Activated T-cell treated with anti-CD3 and anti-CD28 coated beads, Interleukin-2, amount 50 U/mL, for 72 hours (primary cell): ENCODE measurements at places on chromosomes 6 and 20.

DNA sequence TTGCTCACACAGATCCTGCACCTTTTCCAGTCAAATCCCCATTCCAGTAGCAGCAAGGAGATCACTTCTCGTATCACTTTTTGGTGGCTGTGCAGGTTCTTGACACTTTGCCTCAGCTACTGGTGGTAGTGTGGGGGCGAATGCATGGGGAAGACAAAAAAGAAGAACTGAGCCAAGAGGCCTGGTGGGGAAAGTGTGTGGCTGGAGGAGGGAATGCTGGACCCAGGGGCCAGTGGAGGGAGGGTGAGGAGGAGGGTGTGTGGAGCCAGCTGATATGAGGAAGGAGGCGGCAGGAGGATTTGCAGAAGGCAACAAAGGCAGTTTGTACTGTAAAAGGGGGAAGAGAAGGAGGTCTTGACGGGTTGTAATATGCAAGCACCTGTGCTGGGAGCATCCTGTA lies 15.7 kb upstream of the HLA-C start:
- DNase-seq, result no peak

DNA sequence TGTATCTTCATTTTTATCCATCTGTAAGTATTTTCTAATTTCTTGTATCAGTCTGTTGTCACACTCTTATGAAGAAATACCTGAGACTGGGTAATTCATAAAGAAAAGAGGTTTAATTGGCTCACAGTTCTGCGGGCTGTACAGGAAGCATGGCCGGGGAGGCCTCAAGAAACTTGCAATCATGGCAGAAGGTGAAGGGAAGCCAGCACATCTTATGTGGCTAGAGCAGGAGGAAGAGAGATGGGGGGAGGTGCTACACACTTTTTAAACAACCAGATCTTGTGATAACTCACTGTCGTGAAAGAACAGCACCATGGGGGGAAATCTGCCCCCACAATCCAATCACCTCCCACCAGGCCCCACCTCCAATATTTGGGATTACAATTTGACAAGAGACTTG lies 10.9 kb upstream of the BCKDHB start:
- no peak for DNase-seq

- DNase-seq, result no peak
Measured at GRCh38 chr6:37206622-37207021, 36.7 kb downstream of the PIM1 start.

- no peak for DNase-seq
Measured at GRCh38 chr20:20752712-20753111, 40.3 kb upstream of the RALGAPA2 start.

DNA sequence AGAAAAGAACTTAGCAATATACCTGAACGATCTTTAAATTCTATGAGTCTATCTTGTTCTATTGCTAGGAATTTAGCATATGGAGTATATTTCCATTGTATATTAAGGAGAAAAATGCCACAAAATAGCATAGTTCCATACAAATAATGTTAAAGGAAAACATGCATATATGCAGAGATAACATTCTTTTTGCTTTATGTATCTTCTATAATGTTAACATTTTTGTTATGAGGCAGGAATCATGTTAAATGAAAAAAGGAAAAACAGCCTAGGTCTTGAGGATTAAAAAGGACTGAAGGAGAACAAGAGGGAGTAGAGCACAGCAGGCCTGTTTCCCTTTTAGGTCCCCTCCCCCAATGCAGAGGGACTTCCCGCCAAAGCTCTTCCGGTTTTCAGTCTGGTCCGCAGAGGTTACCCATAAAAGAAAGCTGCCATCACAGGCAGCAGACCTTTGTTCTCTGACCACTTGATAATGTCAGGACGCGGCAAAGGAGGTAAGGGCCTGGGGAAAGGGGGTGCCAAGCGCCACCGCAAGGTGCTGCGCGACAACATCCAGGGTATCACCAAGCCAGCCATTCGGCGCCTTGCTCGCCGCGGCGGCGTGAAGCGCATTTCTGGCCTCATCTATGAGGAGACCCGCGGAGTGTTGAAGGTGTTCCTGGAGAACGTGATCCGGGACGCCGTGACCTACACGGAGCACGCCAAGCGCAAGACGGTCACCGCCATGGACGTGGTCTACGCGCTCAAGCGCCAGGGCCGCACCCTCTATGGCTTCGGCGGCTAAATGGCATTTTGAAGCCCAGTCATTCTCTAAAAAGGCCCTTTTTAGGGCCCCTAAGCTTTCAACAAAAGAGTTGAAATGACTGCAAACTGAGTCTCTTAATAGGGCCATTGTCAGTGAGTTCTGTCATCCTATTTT lies 108.4 kb upstream of the PRSS16 start:
- DNase-seq, result peak; percentile 78

DNA sequence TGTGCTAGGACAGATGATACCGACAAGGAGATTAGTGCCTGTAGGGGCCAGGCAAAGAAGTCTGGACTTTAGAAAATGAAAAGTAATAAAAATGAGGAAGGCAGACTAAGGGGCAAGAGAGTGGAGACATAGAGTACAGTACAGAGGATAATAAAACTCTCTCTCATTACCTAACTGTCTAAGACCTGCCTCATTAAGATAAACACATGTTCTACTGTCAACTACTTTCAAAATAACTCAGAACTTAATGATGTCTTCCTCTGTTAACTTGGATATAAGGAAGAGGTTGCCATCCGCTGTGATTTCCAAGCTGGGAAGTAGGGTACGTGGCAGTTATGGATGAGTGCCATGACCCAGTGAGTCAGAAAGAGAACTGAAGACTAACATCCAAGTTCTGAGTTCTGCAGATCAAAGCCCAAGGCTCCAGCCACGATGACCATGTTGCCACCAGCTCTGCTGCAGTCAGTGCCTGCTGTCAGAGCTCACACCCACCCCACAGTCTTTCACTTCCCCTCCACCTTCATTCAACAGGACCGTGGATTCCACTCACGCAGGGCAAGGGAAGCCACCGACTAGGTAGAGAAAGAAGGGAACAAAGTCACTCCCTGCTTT lies 81.8 kb downstream of the KIF16B start:
- DNase-seq, result no peak

GRCh38 chr6:170529839-170530469 lies 23.2 kb downstream of the PSMB1 start:
- DNase-seq, result peak; percentile 70

DNA sequence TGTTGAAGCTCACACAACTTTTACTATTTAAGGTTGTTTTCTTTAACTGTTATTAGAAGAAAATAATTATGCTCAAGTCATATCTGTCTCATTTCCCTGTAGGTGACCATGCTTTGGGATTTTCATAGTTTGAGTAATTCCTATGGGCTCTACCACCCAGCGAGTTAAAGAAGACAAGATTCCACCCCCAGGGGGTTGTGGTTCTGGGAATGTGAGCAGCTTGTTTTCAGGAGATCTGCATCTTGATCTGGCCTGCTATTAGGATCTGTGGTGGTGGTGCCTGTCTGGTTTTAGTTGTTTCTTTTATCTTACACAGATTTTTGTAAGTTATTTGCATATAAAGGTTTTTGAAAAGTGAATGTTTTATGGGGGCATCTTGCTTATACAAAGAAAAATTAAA lies 20.2 kb upstream of the REV3L start:
- DNase-seq, result no peak

DNA sequence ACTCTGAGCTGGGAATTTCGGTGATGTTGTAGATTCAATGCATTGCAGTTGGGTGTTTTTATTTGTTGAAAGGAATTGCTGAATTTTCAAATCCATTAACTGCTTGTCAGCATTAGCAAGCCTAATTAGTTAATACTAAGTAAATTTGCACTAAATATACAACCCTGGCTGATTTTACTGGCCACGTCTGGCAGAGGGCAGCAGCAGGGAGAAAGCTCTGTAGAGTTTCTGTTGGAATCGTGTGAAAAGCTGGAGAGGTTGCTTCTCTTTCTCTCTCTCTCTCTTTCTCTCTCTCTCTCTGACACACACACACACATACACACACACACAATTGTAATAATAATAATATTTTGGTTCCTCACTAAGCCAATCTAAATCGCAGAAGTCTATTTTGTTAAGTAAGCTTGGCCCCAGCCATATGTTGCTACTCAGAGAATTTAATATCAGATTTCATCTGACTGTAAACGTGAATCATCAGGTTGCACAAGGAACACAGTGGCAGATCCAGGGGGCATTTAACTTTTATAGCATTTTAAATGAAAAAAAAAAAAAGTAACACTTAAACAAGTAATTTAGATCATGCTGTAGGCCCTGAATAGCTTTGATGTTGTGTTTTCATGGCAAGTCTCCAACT lies 289.5 kb downstream of the ESR1 start:
- no peak for DNase-seq

DNA sequence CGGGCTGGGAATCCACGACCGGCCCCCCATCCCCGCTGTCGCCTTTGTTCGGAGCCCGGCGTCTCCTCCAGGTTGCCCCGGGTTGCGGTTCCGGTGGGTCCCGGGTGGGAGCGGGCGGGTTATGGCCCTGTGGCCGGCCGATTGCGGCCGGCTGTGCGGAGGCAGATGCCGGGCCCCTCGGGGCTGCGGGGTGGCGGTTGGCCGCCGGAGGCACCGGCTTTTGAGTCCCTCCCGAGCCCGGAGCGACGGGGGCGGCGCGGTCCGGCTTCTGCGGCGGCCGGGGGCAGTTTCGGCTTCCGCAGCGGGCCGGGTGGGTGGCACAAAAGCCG lies 431 bp downstream of the LOC128125822 start:
- DNase-seq, result no peak

- DNase-seq, result no peak
Measured at GRCh38 chr20:21508230-21509078, 5.4 kb downstream of the NKX2-2 start.

GRCh38 chr20:50196248-50196647 lies 5.6 kb downstream of the CEBPB start:
- no peak for DNase-seq

DNA sequence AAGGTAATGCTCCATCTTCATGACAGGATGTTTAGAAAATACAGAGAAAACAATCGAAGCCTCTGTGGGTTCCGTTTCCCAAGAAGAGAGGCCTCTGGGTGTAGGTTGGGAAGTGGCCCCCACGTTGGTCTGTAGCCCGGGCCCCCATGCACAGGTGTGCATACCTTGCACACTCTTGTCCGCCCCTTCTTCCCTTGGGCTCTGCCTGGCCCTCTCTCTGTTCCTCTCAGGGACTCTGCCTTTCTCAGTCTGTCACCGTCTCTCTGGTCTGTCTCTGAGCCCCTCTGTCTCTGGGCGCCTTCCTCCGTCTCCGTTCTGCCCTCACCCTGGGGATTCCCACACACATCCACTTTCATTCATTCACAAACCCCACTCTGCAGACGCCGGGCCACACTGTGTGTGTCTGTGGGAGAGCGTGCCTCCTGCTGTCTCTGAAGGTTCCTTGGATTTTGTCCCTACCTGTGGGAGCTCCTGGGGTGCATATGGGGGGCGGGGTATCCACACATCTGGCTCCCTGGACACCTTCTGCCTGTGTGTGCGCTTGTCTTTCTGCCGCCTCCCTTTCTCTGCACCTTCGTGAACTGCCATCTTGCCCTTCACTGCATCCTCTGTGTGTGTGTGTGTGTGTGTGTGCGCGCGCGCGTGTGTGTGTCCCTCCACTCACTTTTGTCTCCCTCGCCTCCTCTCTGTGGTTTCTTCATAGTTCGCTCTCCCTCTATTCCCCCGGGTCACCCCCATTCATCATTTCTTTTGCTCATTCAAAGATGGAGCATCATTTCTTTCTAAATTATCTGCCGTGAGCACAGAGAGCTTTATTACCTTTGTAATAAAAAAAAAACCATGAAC lies 75.3 kb downstream of the SRC start:
- no peak for DNase-seq

DNA sequence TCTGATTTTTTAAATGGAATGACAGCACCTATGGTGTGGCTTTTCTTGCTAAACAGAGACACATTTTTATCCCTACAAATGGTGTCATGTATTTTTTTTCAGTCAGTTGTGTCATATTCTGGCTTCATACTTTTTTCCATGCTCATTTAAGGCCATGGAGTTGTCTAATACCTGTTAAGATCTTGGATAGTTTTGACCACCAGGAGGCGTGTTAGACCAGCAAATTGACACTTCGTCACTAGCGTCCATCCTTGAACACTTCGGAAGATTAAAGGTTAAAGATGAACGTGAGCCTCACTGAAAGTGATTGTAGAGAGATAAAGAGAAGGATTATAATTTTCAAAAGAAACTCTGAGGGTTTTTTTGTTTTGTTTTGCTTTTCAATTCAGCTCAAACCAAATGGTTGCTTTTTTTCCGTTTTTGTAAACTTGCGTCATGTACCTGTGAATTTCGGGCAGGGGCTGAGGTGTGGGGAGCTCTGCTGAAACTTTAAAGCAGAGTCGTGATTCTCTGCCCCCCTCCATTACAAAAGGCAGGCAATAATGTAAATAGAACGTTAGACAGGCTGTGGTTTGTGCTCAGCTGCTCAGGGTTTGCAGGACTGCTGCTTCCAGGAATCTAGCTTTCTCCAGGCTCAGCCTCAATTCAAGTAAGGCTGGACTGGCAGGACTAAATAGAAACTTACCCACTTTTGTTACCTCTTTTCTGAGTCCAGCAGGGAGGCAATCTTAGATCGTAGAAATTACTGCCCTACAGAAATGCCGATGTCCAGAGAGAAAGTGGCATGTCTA lies 245.1 kb downstream of the FOXA2 start:
- peak; percentile 37 for DNase-seq

- DNase-seq, result peak; percentile 31
Measured at GRCh38 chr20:35947489-35947888, 6.8 kb downstream of the SCAND1 start.

GRCh38 chr6:29777310-29777709 lies 50.3 kb upstream of the HLA-G start:
- DNase-seq, result no peak

DNA sequence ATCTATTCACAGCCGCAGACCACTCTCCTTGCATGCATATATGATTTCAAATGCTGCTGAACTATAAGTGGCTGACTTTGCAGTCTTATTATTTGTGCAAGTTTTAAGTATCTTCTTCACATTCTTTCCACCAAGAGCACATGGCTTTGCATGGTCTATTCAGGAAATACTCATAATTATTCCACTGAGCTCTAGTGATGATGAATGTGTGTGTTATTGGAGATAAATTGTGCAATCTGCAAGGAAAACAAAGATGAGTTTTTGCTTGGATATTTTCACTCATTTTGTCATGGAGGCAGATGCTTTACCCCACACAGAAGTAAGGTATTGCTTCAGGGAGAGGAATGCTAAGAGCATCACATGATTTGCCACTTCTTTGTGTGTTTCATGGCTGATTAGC lies 764.6 kb downstream of the TBC1D32 start:
- DNase-seq, result no peak

GRCh38 chr6:153449279-153449678 lies 318.2 kb upstream of the RGS17 start:
- no peak for DNase-seq

DNA sequence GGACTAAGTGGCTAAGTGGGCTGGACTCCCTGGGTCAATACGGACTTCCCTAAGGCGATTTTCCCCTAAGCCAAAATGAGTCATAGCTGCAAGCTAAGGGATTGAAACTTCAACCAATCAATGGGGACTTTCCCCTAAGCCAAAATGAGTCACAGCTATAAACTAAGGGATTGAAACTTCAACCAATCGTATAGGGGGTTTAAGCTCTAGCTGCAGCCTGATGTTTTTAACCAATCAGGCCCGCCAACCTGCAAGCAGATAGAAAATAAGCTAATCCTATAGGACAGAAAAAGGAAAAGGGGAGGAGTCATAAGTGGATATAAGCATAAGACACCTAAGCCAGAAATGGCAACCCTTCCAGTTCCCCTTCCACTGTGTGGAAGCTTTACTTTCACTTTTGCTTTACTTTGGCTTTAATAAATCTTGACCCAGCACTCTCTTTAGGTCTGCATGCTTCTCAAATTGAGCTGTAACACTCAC lies 655.0 kb upstream of the HS3ST5 start:
- DNase-seq, result peak; percentile 18

- DNase-seq, result no peak
Measured at GRCh38 chr6:106206905-106207304, 118.7 kb downstream of the ATG5 start.

- no peak for DNase-seq
Measured at GRCh38 chr20:39142407-39143096, 180.4 kb downstream of the DHX35 start.
